Stimulated activated CD8-positive, alpha-beta memory T cell treated with anti-CD3 and anti-CD28 coated beads, Interleukin-12 subunit alpha, Interleukin-12 subunit beta, amount 100 ng/mL, for 4 hours (primary cell): ENCODE measurements at places on chromosomes 13 and 19.

- DNase-seq, result no peak
These were observed 71.9 kb upstream of the KLF12 start for GRCh38 chr13:74206061-74206561.

GRCh38 chr19:33368074-33368864, 5.2 kb upstream of the CEBPG start:
- DNase-seq, result no peak

GRCh38 chr13:27821566-27821965, 29.3 kb downstream of the GSX1 start:
- no peak for DNase-seq

DNA sequence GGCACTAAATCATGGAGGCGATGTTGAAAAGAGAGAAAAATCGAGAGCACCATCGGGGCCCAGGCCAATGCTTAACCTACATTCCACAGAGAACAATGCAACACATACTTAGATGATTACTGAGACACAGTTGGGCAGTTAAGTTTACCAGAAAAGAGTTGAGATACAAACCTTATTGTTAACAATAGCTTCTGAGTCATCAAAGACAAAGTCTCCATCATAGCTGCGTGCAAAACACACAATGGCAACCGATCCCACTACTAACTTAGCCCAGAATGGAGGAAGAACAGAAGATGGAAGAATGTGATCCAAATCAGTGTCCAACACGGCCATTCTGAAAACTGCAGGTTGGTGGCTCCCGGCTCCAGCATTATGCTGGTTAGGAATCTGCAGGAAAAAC, 6.2 kb downstream of the TMTC4 start:
- DNase-seq, result no peak

DNA sequence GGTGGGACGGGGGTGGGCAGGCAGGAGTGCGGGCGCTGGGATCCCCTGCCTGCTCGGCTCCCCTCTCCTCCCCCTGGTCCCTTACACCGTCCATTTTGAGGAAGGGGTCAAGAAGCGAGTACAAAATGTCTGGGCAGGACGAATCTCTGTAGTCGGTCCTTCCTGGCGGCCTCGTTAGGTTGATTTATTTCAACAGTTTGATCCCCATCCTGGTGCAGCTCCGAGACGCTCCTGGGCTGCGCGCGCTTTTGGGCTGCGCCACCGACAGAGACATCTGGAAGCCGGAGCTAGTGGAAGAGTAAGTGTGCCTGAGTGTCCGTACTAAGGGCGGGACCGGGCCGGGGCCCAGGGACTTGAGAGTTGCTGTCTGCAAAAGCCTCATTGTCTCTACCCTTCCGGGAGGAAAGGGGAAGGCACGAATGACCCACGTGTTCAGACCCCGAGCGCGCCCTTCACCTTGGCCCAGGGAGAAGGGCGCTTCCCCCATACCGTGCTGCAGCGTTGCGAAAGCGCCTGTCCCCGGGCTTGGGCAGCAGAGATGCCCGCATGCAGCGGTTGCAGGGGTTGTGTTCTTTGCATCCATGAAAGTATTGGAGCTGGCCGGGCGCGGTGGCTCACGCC, 1.8 kb downstream of the ZNF114 start:
- DNase-seq, result no peak

DNA sequence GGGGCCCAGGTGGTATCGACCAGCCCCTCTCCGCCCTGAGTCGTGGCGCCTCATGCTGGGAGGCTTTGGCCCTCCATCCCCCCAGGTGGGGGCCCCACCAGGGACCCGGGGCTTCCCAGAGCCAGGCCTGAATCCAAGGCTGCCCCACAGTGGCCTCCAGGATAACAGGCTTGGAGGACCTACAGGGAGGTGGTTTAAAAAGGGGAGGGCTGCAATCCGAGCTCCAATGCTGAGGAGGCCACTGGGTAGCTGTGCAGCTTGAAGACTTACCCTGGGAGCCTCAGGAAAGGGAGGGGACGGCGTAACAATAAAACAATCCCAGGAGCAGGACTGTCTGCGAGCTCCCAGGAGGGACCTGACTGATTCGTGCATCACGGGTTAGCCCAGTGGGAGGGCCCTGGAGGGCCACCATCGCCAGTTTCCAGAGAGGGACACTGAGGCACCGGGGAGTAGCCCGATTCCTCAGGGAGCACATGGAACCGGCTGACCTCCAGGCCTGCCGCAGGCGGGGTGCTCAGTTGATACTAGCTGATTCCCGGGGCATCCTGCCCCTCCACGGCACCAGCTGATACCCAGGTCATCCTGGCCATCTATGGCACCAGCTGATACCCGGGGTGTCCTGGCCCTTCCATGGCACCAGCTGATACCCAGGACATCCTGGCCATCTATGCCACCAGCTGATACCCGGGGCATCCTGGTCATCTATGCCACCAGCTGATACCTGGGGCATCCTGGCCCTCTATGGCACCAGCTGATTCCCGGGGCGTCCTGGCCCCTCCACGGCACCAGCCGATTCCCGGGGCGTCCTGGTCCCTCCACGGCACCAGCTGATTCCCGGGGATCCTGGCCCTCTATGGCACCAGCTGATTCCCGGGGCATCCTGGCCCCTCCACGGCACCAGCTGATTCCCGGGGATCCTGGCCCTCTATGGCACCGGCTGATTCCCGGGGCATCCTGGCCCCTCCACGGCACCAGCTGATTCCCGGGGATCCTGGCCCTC, 3.7 kb upstream of the C2CD4C start:
- DNase-seq, result no peak

GRCh38 chr19:42024622-42025111, 30.6 kb upstream of the ATP1A3 start:
- DNase-seq, result no peak

GRCh38 chr19:10624585-10624984, 768 bp upstream of the SLC44A2 start:
- DNase-seq, result no peak

- DNase-seq, result peak; percentile 10
These were observed 808 bp downstream of the DNMT1 start for GRCh38 chr19:10193790-10194499.

DNA sequence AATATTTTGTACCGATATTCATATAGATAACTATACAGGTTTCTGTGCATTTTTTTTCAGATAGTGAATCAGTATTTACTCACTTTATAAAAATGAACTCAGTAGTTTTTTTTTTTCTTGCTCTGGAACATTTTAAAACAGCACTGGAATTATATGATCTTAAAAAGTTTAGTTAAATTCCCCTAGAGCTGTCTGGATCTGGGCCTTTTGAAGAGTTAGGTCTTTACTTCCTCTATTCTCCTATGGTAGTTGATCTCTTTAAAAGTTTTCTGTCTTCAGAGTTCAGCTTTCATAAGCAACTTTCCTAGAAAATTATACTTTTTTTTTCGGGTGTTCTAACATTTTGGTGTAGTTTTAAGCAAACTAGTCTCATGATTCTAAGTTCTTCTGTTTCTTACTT, 21.8 kb upstream of the RBM26 start:
- no peak for DNase-seq

DNA sequence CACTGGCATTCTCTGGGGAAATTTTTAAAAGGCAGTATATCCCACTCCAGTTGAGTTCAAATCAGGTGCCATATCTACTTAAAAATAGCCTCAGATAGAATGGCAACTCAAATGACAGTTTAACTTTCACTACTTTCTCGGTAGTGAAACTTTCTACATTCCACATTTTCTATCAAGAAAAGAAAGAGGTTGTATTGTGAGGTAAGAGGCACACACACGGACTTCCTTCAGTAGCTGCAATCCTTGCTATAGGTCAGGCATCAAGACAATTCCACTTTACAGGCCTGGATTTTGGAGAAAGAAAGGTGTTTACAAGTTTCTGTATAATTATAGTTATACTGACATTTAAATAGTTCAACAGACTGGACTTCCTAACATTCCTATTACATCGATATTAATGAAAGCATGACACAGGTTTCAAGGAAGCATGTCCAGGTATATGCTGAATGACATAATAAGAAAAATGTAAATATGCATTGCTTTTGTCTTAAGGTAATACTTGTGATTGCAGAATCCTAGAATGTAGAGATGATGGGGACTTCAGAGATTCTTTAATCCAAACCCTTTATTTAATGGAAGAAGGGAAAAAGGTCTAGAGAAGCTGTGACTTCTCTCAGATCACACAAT, 5.2 kb downstream of the STARD13 start:
- no peak for DNase-seq

GRCh38 chr19:49391581-49392399, 3.7 kb downstream of the KASH5 start:
- peak; percentile 50 for DNase-seq

GRCh38 chr13:22040810-22041364, 370.0 kb downstream of the FGF9 start:
- DNase-seq, result no peak

DNA sequence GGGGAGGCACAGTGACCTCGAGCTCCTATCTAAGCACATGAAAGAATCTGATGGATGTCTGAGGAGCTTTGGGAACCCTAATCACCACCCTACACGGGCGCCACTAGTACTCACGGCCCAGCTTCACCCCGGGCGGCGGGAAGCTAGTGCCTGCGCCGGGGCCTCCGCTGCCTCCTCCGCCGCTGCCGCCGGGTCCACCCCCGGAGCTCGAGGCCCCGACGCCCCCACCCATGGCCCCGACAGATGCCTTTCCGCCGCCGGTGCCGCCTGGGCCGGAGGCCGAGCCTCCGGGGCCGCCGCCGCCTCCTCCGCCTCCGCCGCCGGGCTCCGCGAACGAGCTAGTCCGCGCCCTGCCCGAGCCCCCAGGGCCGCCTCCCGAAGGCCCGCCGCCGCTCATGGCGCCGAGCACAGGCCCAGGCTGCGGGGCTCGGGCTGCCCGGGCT, 312 bp downstream of the GSK3A start:
- DNase-seq, result no peak
